ENCODE measurements at places on chromosomes 7 and 10.

DNA sequence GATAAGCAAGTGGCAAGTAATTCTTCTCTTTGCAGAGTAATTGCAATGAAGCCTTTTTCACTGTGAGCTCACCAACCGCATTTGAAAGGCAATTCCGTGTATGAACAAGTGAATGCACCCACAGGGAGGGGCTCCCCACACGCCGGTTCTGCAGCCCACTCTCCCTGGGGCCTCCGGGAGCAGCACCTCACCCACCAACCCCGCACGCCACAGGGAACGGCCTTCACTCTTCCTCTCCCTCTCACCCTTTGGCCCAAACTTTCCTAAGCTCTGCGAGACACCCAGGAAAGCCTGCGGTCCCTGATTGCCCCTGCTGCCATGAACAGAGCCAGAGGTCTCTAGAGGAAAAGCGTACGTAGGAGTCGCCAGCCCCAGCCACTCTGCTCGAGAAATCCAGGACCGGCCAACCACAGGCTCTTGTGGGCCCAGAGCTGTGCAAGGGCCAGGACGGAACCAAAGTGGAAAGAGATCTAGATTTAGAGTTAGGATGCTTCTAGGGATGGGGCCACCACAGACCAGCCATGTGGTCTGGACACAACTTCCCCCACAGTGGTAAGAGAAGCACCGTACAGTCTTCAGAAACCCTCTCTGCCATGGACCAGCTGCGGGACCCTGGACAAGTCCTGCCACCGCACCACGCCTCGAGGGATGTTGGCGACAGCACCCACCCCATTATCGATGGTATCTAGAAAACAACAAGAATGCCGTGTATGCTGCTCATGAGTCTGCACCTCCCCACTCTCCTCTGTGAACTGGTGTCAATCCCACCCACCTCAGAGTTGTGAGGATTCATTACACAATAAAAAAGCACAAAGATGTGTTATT, 3.6 kb downstream of the WDR86 start:
- no peak for DNase-seq

DNA sequence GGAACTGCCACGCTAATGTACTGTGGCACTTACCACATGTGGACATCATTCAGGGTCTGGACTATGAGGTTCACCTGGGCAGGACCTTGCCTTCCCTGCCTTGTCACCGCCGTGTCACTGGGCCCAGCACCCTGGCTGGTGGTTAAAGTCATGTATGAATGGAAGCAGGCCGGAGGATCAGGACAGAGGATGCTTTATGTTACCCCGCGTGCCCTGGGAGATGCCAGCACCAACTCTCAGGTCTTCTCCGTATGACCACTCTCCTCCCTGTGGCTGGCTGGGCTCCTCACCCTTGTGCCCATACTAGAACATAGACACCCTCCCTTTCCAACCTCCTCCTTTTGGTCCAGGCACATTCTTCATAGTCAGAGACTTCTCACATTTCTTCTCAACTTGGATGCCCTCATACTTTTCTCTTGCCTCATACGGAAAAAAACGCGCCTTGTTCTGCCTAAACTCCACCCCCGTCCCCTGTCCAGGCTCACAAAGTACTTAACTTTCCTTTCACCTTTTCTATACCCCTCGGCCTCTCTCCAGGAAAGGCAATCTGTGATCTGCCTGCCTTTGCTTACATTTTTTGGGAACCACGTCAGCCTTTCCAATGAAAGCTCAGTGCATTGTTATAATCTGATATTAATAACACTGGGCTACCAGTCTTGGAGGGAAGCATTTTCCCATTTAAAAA, 240.0 kb downstream of the TEX36 start:
- DNase-seq = no peak

DNA sequence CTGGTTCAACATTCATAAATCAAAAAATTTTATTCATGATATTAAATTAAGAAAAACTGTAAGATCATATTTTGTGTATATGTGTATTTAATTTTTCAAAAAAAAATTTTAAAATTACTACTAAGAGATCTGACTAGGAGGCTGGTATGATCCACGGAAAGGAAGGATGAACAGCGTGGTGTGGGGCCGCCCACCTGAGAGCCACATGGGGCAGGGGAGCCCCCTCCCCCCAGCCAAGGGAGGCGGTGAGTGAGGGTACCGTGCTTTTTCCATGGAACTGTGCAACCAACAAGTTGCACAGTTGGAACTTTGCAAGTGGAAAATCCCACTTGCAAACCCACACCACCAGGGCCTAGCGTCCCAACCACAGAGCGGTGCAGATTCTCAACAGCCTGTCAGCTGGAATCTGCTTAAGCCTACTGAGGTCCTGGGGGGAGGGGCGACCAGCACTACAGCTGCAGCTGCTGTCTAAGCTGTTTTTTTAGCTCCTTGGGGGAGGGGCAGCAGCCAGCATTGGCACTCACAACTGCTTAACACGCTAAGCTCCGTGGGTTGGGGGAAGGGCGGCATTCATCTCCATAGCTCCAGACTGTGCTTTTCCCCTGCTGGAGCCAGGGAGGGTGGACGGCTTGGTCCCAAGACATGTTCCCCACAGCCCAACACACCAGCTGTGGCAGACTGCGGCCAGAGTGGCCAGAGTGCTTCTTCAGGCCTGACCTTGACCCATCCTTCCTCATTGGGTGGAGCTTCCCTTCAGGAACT, 94.2 kb upstream of the IGFBP3 start:
- DNase-seq = no peak

DNA sequence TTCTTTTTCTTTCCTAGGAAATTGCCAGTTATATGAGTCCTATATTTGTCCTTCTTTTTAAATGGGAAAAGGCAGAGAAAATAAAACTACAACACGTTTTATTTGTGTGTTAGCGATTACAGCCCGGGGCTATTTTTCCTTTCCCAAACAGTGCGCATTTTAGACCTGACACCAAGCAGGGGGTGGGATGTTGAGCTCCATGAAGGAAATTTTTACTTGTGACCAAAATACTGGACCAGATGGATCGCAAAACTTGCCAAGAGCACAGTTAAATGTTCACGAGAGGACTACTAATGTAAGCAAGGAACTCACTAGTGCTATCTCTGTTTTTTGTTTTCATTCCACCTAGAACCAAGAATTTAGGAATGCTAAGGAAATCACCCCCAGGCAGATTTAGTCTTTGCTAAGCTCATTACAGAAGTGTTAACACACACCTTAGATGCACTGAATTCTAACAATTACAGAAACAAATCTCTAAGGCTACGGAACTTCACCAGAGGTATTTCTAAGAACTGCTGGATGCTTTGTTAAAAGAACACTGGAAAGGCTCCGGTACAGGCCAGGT, 114.8 kb downstream of the JAZF1 start:
- DNase-seq = no peak

DNA sequence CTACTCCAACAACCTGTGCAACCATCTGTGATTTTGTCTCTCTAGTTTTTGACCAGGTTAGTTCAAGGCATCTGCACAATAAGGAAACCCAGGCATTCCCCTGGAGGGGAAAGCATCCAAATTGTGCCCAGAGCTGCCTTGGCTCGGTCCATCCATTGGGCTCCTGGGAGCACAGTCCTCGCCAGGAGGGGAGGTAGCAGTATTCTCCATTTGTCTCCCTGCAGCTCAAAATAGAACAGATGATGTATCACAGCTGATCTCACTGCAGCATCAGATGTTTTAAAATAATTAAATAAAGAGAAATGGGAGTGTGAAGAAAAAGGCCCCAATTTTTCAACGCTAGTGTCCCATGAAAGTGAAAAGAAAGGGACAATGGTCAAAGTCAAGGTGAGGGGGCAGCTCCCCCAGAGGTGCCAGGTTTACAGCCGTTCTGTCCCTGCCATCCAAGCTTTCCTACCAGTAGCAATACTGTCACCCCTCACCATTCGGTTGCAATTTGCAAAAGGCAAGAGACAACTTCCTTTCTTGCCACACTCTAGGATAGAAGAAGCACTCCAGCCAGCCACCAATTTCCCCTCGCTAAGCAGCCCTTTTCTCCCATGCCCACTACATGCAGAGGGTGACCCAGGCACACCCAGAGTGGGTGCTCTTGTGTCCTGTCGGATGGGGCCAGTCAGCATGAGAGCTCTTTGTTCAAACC, 43.7 kb downstream of the KCNMA1 start:
- no peak for DNase-seq

DNA sequence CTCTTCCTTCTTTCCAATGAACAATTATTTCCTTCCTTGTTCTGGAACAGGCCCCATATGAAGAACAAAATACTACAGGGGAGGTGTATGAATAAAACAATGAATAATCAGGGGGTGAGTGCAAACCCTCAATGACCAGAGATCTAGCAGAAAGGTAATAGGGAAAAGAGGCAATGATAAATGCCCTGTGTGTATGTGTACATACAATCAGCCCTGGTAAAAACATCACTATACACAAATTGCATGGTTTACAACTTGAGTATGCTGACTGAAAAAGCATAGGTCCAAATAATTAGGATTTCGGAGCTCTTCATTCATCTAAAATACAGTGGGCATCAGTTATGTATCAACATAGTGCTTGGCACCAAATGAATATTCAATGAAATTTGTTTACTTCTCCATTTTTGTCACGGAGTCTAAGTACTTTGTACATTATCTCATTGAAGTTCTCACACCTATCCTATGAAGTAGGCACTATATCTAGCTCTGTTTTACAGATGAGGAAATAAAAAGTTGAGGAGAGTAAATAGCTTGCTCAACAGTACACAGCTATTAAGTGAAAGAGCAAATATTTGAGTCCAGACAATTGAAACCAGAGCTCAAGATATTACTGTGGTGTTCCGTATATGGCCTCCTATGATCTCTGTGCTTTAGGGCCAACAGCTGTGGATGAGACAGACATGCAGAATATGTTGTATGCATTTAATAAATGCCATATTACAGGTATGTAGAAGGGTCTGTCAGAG, 1065.4 kb downstream of the SORCS3 start:
- no peak for DNase-seq

DNA sequence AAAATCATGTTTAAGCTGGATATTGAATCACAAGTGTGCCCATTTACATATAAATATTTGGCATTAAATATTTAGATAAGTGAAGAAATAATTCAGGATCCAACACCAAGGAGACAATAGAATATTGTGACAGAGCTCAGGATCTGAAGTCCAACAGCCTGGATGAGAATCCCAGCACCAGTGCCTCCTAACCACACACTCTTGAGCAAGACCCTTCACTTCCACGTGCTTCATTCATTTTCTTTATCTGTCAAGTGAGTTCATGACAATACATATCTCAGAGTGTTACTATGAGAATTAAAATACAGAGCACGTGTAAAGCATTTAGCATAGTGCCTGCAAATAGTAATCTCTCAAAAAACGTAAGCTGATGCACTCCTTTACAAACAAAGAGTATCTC, 78.4 kb upstream of the IKZF1 start:
- no peak for DNase-seq

GRCh38 chr10:69486922-69487730, 35.9 kb downstream of the TSPAN15 start:
- no peak for DNase-seq

DNA sequence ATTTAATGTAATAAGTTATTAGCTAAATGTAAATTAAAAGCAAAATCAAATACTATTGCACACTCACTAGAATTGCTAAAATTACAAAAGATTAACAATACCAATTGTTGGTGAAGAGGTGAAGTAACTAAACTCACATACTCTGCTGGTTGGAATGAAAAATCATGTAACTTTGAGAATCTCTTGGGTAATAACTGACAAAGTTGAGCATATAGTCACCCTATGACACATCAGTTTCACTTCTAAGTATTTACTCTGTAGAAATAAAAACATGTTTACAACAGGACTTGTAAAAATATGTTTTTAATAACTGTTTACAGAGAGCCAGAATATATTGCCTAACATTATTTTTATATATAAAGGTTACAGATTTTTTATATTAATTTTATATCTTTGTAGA, 33.6 kb downstream of the CNTNAP2 start:
- no peak for DNase-seq

- DNase-seq = no peak
Measured at GRCh38 chr10:18659819-18660535, 746 bp downstream of the ARL5B start.

DNA sequence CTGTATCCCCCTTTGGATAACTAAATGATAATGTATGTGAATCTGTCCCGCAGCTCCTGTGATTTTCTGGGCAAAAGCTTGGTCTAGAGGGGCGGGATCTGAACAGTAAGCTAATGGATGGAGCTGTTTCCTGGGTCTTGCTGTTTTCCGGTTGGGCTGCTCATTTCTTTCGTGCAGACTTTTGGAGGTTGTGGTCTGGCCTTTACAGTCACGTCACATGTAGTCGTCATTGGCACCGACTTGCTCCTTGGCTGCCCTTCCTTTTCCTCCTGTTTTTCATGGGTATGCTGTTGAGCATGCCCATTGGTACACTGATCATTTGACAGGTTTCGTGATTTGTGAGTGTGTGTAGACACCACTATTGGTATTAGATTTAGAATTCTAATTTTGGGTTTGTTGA, 2.0 kb downstream of the FBH1 start:
- DNase-seq = no peak

DNA sequence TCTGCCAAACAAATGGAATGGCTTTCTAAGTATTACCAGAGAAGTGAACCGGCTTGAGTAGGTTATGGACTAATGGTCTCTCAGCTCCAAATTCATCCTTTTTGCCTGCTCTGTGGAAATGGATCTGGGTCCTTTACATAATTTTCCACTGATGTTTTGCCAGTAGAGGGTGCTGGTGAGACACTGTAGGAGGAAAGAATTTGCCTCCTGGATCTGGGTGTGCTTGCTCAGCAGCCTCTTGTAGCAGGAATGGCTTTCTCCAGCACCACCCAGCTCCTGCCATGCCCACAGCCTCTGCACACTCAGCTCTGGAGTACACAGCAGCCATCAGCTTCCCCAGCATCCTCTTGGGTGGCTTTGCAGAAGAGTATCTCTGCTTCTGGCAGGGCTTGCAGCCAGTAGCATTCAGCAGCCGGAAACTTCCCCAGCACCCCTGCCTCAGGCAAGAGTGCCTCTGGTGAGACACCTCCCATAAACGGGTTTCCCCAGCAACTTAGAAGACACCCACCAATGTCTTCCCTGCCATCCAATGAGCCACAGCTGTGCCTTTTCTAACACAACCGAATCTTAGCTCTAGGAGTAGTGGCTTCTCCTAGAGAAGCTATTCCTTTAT, 235.0 kb upstream of the PLPP4 start:
- peak; percentile 7 for DNase-seq

- DNase-seq = peak; percentile 98
Measured at GRCh38 chr7:134458806-134459698, at the start of gene AKR1B1. Gene AKR1B1, minus strand, starts transcription at chr7:134459100. Its CDS starts 38 bp downstream, at chr7:134459062.

DNA sequence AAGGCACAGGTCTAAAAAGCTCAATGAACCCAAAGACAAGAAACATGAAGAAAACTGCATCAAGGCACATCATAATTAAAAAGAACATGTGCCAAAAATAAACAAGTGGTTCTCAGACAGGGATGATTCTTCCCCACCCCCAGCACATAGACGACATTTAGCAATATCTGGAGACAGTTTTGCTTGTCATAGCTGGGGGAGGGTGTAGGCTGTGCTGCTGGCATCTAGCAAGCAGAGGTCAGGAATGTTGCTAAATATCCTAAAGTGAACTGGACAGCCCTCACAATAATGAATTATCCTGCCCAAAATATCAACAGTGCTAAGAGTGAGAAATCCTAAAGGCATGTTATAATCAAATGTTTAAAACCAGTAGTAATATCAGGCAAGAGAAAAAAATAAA, 122.6 kb downstream of the MICU1 start:
- peak; percentile 17 for DNase-seq
